WERI-Rb-1 (cell line): ENCODE measurements at places on chromosomes 1 and 21.

GRCh38 chr1:182651339-182651724 is 33.1 kb downstream of the RGS8 start:
- DNase-seq, result no peak

DNA sequence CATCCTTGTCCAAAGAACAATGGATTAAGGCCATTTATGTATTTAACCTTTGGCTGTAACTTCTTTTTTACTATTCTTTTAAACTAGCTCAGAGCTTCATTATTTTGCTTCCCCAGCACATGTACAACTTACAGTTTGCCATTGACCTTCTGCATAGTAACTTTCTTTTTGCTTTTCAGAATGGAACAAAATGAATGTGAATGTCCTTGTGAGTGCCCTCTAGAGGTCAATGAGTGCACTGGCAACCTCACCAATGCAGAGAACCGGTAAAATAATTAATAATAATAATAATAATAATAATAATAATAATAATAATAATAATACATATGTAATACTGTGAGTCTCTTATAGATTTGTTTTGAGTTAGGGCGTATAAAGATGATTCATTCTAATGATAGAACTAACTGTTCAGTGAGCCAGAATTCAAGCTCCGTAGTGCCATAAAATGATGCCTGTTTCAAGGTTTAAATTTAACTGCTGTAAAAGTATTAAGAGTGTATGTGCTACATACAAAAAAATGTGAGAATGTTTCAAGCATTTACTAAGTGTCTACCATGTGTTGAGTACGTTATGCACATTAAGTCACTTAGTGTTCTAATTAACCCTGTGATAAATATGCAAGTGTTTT is 69.0 kb upstream of the RAVER2 start:
- DNase-seq, result no peak

GRCh38 chr1:21005466-21006239 is 171.0 kb downstream of the EIF4G3 start:
- no peak for DNase-seq

- no peak for DNase-seq
These were observed 18.8 kb downstream of the PLA2G2A start for GRCh38 chr1:19960591-19960990.

- DNase-seq, result no peak
These were observed 22.6 kb upstream of the RAP1GAP start for GRCh38 chr1:21691739-21692138.

DNA sequence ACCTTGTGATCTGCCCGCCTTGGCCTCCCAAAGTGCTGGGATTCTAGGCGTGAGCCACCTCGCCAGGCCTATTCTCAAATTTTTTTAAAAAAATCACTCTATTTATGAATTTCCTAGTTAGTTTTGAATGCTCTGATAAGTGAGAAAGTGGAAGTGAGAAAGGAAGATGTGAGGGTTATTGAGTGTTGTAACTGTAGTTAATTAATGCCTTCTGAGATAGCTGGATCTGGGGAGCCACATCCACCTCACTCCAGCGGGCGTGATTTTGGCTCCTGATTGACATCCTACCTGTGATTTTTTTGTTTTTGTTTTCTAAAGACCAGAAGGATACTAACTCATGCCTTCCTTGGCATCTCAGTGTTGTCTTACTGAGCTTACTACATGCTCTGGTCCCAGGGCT is 65.6 kb downstream of the ST3GAL3 start:
- no peak for DNase-seq

GRCh38 chr1:159307346-159308020 is 5.3 kb downstream of the FCER1A start:
- DNase-seq, result no peak

DNA sequence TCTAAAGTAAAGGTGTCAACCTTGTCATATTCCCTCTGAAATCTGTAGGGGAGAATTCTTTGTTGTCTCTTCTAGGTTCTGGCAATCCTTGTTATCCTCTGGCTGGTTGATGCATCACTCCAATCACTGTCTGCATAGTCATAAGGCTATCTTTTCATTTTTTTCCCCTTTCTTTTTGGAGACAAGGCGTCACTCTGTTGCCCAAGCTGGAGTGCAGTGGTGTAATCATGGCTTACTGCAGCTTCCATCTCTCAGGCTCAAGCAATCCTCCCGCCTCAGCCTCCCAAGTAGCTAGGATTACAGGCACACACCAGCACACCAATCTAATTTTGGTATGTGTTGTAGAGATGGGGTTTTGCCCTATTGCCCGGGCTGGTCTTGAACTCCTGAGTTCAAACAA is 12.9 kb downstream of the DPYD start:
- no peak for DNase-seq

- DNase-seq, result no peak
These were observed 3.0 kb upstream of the CD34 start for GRCh38 chr1:207913951-207914350.

- no peak for DNase-seq
These were observed 23.2 kb downstream of the DLGAP3 start for GRCh38 chr1:34906222-34906621.

DNA sequence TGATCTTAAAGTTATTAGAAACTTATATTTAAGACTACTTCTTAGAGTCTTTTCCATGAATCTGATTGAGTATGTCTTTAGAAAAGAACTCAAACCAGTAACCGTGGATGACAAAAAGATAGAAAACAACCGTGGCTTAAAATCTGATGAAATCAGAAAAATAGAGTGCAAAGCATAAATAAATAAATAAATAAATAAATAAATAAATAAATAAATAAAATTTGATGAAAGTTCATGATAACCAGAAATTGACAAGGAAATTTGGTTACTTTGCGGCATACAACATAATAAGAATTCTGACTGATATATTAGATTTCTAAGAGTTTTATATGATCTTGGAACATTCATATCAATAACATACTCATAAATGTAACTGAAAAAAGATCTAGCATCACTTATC is 152.1 kb downstream of the AK5 start:
- no peak for DNase-seq

DNA sequence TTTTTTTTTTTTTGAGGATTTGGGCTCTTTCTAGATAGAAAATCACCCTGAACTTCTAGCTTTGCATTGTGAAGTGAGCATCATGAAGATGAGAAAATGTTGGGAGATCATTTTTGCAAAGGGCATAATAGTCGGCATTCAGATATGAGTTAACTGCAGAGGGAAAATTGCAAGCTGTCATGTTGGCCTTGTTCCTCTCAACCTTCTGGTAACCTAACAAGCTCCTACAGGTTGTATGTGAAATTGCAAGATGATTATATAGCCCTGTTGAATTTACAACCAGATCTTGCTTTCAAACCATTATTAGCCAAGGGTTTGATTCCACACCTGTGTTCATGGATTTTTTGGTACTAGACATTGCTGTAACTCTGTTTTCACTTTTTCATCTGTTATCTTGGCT is 2.2 kb downstream of the ELOA start:
- DNase-seq, result no peak

DNA sequence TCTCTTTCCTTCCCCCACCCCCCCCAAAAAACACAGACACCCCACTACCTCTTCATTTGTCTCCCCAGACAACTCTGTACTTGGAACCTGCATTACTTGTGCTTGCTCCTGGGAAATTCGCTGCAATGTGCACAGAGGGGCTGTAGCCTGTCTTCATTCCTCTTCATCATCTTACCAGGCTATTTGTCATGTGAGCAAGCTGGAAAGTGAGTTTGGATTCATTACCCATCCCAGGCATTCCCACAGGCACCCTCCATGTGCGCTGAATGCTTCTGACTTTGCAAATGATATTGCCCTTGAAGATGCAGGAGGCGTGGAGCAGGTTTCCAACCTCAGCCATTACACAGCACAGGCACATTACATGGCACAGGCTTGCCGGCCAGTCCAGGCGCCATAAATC is 494.9 kb downstream of the KIF26B start:
- DNase-seq, result no peak

DNA sequence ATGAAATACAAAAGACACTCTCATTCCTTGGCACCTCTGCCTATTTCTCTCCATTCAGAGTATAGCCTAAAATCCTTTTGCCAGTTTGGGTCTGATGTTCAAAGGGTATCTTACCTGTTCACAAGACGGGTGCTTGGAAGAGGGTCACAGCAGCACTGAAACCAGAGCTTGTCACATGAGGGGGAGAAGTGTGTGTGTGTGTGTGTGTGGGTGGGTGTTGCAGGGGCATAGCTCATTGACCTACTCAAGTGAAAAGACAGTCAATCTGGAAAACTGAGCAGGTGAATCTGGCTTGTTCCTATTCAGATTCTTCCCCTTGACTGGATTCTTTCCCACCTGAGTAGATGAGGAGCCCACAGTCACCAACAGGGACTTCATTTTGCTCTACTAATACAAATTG is 63.9 kb downstream of the KCTD3 start:
- no peak for DNase-seq

DNA sequence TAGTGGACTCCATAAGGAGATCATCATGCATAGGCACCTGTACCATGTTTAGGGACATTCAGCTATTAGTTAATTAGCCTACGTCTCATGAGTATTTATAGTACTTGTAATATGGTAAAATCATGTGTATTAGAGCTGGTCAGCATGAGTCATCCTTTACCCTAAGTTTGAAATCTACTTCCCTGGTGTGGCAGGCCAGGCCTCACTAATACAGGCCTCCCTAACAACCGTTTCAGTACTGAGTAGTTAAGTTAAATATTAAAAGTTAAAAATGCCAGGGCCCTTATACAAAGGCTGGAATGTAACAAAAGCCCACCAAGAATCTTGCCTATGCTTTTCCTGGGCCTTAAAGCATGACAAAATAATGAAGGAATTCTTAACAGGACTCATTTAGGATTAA is 356.3 kb upstream of the DPYD start:
- no peak for DNase-seq

DNA sequence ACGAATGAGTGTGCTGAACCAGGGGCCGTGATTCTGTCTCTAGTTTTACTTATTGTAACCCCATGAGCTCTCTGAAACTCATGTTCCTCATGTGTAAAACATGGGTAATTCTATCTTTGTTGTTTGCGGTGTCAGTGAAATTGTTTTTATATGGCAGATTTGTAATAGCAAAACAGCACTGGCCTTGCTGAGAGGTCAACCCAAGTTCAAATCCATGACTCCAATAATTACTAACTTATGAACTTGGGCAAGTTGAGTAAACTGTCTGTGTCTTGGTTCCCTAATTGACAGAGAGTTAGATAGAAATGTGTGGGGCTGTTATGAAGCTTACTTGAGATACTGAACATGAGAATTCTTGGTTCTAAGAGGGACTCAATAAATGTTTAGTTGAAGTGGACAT is 17.8 kb downstream of the C1orf116 start:
- DNase-seq, result no peak

GRCh38 chr1:20726932-20727745 is 5.4 kb downstream of the SH2D5 start:
- DNase-seq, result no peak

- DNase-seq, result peak; percentile 8
These were observed 1.0 kb upstream of the DCAF6 start for GRCh38 chr1:167935216-167936067.

DNA sequence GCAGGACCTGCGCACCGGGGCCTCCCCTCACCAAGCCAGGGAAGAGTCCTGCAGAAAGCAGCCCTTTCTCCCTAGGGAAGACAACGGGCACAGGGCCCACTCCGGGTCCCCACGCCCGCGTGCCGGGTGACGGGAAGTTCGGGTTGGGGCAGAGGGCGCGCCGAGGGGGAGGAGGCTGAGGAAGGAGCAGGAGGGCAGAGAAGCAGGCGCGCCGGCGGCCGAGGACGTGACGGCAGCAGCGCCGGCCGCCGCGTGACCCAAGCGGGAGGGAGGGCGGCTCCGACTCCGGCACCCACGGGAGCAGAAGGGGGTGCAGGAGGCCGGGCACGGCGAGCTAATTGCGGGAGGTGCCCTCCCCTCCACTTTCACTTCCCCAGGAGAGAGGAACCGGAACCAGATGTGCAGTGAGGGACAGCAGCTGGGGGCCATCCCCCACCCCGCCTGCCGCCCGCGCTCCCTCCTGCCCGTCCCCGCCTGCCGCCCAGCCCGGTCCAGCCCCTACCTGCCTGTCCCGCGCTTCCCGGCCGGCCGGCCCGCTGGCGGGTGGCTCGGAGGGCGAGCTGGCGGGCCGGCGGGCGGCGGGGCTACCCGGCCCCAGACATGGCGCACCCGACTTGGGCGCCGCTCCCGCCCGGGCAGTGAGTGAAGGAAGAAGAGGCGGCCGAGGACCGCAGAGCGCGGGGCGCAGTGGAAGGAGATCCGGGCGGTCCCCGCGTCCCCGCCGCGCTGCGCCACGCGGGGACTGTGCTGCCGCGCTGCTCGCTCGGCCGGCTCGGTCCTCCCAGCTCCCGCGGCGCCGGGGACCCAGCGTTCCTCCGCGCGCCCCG is 510 bp downstream of the DENND4B start:
- peak; percentile 78 for DNase-seq

DNA sequence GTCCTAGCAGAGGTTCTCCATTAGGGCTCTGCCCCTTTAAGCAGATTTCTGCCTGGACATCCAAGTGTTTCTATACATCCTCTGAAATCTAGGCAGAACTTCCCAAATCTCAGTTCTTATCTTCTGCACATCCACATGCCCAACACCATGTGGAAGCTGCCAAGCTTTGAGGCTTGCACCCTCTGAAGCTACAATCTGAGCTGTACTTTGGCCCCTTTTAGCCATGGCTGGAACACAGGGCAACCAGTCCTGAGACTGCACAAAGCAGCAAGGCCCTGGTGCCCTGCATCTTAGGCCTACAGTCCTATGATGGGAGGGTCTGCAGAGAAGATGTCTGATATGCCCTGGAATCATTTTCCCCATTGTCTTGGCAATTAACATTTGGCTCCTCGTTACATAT is 8.0 kb downstream of the HAO2 start:
- no peak for DNase-seq

DNA sequence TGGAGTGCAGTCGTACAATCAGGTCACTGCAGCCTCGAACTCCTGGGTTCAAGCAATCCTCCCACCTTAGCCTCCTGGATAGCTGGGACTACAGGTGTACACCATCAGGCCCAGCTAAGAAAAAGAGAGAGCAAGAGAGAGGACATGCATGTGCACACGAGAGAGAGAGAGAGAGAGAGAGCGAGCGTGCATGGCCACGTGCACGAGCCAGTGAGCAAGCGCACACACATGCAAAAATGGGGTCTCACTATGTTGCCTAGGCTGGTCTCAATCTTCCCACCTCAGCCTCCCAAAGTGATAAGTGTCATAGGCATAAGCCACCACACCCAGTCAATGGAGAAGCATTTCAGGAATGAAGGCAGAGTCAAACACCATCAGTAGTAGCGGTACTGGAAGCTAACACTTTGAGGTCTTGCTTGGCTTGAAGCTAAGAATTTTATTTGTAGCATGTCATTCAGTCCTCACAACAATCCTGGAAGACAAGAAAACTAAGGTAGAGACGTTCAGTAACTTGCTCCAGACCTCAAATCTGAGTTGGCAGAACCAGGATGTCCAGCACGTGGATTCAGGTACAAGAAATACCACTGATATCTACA is 14.5 kb downstream of the GNB1 start:
- DNase-seq, result no peak

GRCh38 chr1:168636642-168637111 is 60.3 kb downstream of the XCL1 start:
- DNase-seq, result no peak

DNA sequence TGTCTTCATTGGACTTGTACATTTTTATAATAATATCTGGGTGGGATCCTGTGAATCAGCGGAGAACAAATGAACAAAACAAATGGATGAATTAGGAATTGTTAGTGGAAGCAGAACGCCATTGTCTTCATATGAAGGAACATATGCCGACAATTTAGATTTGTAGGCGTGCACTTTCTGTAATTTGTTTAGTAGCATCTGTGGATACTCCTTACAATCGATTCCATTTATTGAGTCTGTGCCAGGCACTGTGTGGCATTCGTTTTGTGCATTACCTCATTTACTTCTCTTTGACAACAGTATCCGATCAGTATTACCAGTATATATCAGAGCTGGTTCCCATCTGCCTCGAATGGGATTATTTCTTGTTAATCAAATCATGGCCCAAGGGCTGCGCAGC is 61.9 kb downstream of the PRDM2 start:
- no peak for DNase-seq
